ENCODE measurements at places on chromosomes 3 and 15.

GRCh38 chr15:98722645-98723044 is 74.3 kb downstream of the IGF1R start:
- DNase-seq = no peak

- no peak for DNase-seq
Observed at GRCh38 chr3:77506384-77506783, 466.5 kb downstream of the ROBO2 start.

DNA sequence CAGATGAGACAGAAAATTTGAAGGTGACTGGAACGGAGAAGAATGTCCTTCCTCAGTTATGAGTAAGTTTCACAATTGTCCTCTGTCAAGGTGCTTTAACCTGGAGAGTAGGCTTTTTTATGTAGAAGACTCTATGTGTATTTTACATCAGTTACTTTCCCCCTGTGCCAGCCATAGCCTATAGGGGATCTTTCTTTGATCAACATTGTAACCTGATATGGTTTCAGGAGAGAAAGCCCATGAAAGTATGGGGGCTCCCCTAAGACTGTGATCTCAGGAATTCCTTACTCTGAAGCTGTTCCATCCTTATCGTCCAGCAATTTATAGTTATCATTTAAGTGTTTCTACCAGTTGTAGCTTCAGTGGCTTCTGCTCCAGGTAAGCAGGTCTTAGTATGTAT is 1076.3 kb upstream of the EPHA6 start:
- DNase-seq = no peak

DNA sequence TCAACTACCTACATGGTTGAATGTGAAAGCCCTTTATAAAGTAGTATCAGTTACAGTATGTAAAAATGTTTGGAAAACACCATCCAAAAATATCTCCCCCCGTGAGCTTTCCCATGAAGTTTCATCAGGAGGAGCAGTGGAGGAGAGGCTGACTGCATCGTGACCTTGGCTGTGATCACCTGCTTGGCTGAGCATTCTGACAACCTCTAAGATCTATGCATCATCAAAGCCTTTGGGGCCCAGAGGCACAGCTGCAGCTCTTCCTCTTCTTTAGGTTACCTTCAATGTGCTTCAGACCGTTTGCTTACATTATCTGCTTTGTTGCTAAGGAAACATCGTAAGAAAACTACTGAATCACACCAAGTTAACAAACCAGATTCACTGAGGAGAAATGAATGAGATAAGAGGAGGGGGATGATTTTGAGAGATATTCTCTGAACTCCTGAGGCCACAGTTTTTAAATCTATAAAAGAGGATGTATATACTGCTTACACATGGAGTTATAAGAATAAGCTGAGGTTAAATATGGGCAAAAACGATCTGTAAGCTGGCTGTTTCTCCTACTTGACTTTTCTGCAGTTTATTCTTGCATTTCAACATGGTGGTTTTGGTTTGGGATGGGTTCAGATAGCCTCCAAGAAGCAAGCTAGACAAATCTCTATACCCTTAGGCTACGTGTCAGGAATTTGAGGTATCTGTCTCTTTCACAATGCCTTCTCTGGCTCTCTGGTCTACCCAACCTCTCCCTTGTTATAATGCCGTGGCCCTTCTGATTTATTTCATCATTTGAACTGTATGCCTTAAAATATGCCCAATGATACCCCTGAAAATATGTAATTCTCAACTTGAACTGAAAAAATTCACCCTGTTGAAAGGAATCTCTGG is 4.0 kb downstream of the GCSAM start:
- DNase-seq = peak; percentile 16

GRCh38 chr3:19539518-19540392 is 391.4 kb downstream of the KCNH8 start:
- no peak for DNase-seq

- DNase-seq = no peak
Observed at GRCh38 chr3:115523458-115523857, 99.9 kb upstream of the GAP43 start.

DNA sequence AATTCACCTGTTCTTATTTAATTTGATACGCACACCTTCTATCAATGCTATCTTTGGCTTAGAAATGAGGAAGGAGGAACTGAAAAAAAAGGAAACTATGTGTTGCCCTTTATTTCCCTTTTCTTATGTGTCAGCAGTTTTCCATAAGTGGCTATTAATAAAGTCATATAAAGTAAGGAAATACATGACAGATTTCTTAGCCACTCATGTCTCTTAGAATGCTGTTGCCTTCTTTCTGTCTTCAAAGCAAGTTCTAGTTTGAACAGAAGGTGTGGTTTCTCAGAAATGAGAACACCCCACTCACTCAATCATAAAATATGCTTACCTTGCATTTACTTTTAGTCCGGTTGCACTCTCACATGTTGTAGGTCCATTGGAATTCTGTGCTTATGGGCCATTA is 640.5 kb upstream of the GRM7 start:
- no peak for DNase-seq

GRCh38 chr3:159348431-159348830 is 546.6 kb downstream of the MFSD1 start:
- DNase-seq = no peak

- no peak for DNase-seq
Observed at GRCh38 chr3:98565237-98565643, 28.2 kb downstream of the CPOX start.

GRCh38 chr3:127446756-127447155 is 143.8 kb downstream of the TPRA1 start:
- no peak for DNase-seq

GRCh38 chr3:16884748-16885592 is at the start of gene PLCL2:
Gene PLCL2 (plus strand): TSS chr3:16884955. CDS start chr3:16885040, 85 bp downstream.
- DNase-seq = peak; percentile 67

GRCh38 chr3:57078635-57079473 is 18.4 kb downstream of the SPATA12 start:
- no peak for DNase-seq

- no peak for DNase-seq
Observed at GRCh38 chr3:63631670-63632069, 20.8 kb upstream of the SNTN start.

DNA sequence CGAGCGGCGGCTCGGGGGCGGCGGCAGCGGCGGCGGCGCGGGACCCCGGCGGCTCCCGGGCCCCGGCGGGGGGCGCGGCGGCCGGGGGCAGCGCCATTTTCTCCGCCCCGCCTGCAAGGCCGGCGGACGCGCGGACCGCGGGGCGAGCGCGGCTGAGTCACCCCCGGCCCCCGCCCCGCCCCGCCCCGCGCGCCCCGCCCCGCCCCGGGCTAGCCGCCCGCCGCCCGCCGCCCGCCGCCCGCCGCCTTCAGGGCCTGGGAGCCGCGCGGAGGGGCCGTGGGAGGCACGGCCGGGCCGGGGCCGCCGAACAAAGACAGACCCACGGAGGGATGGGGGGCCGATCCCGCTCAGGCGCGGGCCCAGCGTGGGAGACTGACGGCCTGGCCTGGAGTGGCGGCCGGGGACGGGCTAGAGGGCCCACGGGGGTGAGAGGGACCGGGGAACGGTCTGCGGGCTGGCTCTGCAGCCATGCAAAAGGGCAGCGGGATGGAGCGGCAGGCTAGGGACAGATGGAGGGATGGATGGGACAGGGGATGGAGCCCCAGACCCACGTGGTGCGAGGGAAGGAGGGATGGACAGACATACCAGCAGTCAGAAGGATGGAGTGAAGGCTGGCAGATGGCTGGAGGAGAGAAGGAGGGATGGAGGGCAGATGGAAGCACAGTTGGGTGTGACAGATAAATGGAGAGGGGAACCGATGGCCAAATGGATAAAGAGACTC is at the start of gene EIF4E3:
Gene EIF4E3 (minus strand): TSS at position 132 of the 721 bp plus-strand sequence. CDS start 35 bp downstream, at position 97.
- DNase-seq = peak; percentile 12

GRCh38 chr3:179299999-179300613 is 22.7 kb upstream of the ZNF639 start:
- DNase-seq = no peak

GRCh38 chr3:166484470-166484869 is 647.2 kb upstream of the BCHE start:
- no peak for DNase-seq

- no peak for DNase-seq
Observed at GRCh38 chr15:61404567-61404966, 175.5 kb upstream of the RORA start.

- no peak for DNase-seq
Observed at GRCh38 chr3:143935678-143936077, 35.9 kb upstream of the DIPK2A start.

DNA sequence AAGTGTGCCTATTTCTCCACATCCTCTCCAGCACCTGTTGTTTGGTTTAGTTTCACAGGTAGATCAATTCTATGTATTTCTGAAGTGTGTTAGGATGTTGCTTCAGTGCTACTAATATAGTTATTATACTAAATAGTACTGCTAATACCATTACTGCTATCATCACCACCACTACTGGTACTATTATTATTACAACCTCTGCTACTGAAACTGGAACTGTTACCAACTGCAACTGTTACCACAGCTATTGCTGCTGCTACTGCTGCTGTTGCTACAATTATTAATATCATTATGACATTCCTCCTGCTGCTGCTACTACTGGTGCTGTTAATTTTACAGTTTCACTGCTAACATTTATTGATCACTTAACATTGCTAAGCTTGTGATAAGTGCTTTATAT is 8.3 kb upstream of the LMOD3 start:
- no peak for DNase-seq

DNA sequence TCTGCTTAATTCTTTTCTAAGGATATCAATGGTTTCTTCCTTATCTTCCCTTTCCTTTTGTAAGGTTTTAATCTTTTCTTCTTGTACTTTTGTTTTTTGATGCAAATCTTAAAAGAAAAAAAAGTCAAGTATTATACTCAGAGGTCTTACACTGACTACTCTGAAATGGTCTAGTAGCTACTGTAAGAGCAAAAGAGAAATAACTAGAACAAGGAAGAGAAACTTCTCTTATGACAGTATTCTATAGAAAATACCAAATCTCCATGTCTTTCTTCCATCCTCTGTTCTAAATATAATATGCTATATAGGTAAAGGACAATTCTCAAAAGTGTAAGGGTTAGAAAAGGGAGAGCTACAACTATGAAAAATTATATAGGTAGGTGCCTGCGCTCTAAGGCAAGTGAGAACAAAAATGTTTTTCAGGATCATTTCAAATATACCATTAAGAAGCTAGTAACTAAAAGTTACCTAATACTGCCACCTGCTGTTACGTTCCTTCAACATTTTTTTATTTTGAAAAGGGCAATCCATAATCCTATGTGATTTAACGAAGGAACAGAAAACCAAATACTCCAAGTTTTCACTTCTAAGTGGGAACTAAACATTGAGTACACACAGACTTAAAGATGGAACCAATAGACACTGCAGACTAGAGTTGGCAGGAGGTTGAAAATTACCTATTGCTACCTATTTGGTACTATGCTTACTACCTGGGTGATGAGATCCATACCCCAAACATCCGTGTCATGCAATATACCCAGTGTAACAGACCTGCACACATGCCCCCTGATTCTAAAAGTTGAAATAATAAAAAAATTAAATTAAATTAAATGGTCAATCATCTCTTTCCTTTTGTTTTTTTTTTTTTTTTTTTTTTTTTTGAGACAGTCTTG is 36.7 kb downstream of the CIP2A start:
- DNase-seq = no peak

- DNase-seq = no peak
Observed at GRCh38 chr3:4520033-4520816, 27.1 kb downstream of the ITPR1 start.

GRCh38 chr3:127015282-127016042 is 32.5 kb downstream of the PLXNA1 start:
- no peak for DNase-seq

GRCh38 chr3:152244517-152244888 is 24.2 kb upstream of the MBNL1 start:
- DNase-seq = no peak

GRCh38 chr3:104907507-104907906 is 459.2 kb upstream of the ALCAM start:
- DNase-seq = no peak

- peak; percentile 65 for DNase-seq
Observed at GRCh38 chr3:122890077-122890719, 95.3 kb downstream of the SLC49A4 start.

- DNase-seq = no peak
Observed at GRCh38 chr15:64037116-64037515, 9.2 kb downstream of the DAPK2 start.

DNA sequence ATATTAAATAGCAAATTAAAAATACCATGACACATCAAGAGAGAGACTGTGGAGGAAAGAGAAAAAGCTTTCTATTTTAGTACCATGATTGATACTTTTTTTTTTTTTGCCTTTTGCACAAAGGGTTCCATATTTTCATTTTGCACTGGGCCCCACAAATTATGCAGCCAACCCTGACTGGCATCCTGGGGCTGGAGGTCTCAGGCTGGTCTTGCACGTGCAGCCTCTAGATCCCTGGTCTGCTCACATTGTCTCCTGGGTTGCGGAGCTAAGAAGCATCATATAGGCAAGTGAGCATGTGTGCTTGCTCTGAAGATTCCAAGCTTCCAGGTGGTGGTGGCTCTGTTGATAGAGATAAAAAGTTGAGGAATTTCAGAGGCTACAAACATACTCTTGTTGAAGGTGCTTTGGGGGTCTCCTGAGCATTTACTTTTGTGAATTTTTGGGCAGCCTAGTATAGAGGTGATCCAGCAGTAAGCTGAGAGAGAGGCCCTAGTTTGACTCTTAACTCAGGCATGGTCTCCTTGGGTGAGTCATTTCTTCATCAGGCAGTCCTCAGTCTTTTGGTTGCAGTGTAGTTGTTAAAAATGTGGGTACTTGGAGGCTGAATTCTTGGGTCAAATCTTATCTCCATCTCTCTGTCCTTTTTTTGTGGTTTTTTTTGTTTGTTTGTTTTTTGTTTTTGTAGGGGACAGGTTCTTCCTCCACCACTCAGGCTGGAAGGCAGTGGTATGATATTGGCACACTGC is 31.3 kb downstream of the SMAD3 start:
- no peak for DNase-seq

- DNase-seq = no peak
Observed at GRCh38 chr3:102034639-102035451, 185.5 kb downstream of the NFKBIZ start.

- no peak for DNase-seq
Observed at GRCh38 chr3:95289295-95289694, 1226.4 kb downstream of the NSUN3 start.

DNA sequence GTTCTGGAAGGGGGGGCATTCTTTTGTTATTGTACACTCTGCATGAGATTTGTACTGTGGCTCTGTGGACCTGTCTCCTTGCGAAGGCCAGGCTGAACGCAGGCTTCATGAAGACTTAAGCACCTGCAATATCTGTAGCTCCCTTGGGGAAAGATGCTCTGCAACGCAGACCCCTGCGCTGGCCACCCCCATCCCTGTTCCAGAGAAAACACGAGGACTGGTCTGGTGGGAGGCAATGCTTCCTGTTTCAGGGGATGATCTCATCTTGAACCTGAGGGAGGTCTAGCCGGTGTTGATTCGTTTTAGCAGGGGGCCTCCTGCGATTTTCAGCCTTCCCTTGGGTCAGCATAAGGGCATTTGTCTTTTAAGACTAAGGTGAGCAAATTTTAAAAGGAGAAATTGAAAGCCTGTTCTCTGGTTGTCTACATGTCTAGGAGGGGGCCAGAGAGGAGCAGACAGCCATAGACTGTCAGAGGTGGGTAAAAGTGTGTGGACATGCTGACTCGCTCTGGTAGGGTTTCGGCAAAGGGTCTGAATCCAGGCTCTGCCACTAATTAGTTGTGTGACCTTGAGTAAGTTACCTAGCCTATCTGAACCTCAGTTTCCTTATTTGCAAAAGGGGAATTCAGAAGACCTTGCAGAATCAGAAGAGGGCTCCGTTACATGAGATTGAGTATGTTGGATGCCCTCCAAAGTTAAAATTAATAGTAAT is 80.9 kb upstream of the RASGRF1 start:
- DNase-seq = no peak
